ENCODE measurements at places on chromosomes 2 and 18.

DNA sequence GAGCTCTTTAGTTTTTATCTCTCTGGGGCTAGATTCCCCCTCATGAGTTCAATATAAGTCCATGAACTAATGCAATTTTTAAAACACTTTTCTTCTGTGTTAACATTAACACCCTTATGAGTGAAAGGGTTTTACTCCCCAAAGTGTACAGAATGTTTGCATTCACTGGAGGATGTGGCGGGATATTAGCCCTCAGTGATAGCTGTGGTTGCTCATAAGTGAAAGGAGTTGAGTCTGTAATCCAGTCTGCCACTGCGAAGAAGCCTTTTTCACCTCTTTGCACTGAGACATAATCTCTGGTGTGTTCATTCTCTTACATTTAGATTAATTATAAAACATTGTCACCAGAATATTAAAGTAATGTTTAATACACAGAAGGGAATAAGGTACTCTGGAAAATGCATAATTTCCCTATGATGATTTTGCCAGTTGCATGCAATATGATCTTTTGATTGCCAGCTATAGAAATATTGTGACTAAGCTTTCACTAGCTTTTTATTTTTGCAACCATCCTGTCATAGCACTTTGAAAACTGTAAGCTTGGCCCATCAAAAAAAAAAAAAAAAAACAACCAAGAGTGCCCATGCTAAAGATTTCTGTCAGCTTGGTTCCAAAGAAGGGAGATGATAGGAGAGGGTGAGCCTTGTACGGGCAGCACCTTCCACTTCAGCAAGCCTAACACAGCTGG, 113.2 kb downstream of the BCL11A start:
- no peak for DNase-seq

GRCh38 chr2:61770746-61771145, 83.1 kb downstream of the FAM161A start:
- no peak for DNase-seq

DNA sequence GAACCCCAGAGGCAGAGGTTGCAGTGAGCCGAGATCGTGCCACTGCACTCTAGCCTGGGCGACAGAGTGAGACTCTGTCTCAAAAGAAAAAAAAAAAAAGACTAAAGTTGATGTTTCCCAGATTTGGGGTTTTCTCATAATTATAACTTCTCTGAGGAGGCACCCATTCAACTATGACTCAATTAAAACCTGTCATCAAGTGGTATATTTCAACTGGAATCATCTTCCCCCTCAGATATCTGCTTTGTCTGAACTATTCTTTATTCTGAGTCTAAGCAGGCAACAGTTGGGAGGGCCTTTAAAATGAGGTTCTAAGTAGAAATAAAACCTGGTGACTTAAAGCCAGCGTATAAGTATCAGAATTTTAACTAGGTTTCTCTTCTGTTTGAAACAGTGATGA, 88.5 kb downstream of the PTRHD1 start:
- no peak for DNase-seq

DNA sequence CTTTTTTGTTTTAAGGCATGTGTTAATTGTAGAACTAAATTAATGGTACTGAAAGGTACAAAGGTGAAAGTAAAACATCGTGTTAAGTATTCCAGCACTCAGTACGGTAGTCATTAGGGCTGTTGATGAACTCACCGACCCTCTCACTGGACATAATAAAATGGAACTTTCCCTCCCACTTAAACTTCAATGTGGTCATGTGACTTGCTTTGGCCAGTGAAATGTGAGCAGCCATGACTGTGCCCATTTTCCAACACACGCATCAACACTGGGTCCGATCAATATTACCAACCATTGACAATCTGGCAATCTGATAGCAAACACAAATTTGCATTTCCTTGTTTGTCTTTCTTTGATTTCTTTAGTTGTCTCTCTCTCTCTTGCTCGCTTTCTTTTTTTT, 125.1 kb downstream of the SPP2 start:
- no peak for DNase-seq

DNA sequence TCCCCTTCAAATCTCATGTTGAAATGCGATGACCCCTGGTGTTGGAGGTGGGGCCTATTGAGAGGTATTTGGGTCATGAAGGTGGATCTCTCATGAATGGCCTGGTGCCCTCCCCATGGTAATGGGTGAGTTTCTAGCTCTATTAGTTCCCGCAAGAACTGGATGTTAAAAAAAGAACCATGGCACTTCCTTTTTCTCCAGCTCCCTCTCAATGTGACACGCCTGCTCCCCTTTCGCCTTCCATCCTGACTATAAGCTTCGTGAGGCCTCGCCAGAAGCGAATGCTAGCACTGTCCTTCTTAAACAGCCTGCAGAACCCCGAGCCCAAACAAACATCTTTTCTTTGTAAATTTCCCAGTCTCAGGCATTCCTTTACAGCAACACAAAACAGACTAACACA, 303.2 kb upstream of the REV1 start:
- no peak for DNase-seq

DNA sequence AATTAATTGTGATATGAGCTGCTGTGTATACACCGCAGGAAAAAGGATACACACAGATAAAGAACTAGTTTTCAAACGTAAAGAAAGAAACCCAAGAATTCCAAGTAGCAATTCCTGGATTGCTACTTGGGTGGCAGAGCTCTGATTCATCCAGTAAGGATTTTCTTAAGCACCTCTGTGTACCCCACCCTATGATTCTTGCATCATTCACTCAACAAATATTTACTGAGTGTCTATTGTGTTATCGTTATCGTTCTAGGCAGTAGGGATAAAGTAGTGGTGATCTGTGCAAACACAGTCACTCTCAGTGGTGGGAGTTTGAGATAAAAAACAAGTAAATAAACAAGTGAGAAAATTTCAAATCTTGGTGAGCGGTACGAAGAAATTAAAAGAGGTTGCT, 4.9 kb upstream of the TMEM200C start:
- DNase-seq, result no peak

DNA sequence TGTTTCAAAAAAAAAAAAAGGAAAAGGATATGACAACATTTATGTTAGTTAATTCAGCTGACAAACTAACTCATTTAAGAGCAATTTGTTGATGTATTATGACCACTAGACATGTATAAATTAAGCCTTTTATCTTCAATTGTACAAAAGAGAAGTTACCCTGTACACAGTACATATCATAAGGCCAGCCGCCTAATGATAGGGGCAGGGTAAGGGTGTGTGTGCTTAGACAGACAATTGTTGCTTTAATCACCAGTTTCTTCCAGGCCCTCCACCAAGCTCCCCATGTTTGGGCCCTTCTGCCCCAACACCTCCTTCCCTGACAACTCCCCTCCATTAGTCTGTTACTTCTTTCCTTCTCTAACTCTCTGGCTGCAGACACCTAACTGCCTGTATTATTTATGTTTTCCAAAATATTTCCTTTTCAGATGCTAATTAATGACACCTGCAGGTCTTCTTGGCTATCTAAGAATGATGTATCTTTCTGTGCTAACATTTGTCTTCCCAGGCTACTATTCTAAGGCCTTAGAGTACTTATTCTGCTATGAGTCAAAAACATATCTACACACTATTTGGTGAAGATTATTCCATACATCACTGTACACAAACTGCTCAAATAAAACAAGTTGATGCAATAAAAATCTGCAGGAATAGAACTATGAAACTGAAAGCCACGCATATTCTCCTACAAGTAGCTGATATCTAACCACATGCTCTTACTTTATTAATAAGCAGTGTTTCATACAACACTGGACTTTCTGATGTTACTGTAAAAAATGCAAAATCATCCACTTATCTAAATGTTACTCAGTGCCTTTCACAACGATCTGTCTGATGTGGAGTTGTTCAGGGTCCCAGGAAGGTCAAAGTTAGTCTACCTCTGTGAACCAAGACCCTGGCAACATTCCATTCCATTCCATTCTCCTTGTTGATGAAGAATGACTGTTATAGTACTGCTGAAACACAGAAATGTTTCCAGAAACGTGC, 26.4 kb downstream of the TMEM131 start:
- DNase-seq, result no peak

GRCh38 chr2:128577141-128577930, 258.7 kb upstream of the HS6ST1 start:
- DNase-seq, result no peak

DNA sequence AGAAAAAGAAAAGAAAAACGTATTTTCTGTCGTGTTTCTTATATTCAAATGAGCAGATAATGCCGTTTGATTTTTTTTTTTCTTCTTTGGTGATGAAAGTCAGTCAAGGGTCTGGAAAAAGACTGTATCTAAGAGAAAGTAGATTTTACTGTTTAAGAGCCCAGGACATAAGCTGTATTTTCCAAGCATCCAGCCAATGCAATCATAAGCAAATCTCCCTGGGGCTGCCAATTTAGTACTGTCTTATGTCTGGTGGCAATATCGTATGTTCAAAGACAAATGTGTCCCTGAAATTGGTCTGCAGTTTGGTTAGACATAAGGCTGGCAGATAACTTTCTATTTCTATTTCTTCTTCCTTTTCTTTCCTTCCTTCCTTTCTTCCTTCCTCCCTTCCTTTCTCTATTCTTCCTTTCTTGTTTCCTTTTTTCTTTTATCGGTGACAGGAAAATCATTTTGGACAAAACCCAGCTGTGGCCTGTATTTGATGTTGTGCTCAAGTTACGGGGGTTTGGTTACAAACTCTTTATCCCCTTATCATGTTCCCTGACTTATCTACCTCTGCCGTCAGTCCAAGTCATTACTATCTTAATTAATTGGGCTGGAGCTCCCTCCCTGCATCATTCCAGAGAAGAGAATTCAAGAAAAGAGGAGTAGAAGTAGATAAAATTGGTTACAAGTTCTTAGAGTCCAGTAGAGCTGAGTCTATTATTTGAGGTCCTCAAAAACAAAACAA, 683.4 kb upstream of the FSHR start:
- DNase-seq, result no peak
